ACHN (cell line): ENCODE measurements at places on chromosomes 12 and 14.
A peak's percentile ranks its signal among the peaks of the same experiment; 100 is the strongest.

- DNase-seq: peak; percentile 80
These were observed at the start of gene PDE3A for GRCh38 chr12:20368114-20368650. PDE3A (plus strand) TSS chr12:20368537; CDS start chr12:20369285, 748 bp downstream.

DNA sequence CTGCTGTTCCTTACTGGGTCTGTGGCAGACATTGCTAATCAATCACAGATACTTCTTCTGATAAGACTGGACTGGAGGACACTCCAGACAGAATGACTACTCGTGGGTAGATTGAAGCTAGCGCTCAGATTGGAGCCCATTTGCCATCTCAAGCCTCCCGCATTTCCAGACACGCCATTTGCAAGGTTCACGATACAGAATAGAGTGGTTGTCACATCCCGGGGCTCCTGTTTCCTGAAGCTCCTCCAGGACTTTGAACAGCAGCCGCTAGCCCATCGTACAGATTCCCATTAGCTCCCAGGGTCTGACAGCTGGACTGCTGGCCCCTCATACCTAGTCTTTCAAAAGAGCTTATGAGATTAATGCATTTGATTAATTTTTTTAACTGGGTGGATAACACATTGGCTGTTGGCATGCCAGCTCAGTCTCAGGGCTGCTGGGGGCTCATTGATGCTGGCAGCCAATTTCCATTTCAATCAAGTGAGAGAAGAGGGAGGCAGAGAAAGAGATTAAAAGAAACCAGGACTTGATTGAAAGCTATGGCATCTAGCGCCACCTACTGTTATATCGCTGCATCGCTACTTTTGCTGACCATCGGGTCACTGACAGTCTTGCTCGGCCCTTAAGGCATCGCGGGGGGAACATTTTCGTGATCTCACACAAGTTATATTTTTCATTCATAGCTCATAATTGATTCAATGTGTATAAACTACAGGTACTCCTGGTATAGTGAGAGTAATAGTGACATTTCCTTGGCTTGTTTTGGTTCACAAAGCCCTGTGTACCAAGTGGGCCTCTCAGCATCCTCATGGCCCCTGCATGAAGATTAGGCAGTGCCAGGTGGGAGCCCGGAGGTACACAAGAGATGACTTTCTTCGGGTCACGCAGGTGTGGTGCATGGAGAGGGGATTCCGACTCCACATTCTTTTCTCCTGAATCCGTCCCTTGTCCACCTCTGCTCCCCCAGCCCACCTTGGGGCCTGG, 78.6 kb downstream of the CCDC60 start:
- peak; percentile 74 for DNase-seq

DNA sequence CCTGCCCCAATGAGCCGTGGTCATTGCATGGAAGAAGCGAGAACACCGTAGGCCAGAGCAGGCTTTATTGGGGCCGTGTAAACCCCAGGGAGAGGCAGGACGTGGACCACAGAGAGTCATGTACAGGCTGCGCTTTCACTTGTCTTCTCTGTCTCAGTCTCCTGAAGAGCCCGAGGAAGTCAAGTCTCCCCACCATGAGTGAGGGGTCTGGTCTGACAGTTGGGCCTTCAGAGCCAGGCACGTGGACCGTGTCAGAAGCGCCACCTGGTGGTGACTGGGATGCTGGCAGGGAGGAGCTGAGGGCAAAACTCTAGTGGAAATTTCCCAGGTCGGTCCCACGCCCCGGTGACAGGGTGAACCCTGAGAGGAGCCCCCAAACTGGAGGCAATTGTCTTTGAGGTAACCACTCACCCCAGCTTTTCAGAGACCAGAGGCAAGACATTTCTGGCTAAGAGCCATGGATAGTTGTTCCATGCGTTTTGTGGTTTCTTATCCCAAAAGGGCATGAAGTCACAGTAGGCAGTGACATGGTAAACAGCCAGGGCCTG, 17.4 kb downstream of the RPS6KL1 start:
- DNase-seq: peak; percentile 48

DNA sequence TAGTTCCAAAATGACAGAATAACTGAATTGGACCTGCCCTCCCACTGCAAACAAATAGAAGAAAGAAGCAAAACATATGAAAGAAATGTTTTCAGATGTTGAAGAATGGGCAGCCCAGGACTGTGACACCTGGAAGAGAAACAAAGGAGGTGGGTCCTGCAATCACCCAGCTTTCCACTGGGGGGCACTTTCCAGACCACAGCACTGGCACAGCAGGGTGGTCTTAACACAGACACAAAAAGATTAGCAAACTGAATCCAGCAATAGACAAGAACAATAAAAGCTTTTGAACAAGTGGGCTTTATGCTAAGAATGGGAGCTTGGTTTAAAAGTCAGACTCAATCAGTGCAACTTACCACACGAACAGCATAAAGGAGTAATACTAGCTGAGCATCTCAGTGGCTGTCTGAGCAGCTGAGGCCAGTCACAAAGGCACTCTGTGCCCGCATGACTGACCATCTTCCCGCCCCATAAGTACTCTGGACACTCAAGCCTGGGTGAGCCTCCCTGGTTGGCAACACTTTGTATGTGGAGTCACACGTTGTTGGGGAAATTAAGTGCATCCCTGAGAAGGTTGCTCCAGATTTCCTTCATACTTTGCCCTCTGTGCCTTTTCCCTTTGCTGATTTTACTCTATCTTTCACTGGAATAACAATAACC, 27.7 kb downstream of the JKAMP start:
- DNase-seq: peak; percentile 9

DNA sequence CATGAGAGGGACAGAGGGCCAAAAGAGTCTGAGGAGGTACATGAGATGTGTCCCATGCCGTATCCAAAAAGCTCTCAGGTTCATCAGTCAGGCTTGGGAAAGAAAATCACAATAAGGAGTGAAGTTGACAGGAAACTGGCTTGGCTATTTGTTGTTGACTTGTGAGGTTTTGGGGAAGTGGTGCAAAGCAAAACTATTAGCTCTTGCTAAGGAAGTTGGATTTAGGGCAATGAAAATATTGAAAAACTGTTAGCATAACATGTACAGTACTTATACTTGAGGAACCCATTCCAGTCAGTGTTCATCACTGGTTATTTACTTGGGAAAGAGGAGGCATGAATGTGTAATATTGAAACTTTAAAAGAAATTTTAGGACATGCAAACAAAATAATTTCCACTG, 145.9 kb downstream of the DUSP6 start:
- DNase-seq: no peak

DNA sequence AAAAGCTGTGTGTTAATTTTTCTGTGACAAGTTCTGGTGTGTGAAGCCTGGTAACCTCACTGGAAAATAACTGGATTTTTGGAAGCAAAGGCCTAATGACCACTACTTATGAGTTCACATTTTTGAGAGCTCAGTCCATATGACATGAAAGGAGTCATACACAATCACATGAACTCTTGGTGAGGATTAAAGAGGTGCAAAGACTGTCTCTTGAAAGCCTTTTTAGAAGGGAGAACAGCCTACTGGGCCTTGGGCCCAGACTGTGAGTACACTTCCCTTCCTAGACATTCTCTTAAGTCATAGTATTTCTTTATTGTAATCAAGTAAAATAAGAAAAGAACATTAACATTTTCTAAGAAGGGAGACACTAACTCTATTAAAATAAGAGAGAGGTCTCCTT, 176.1 kb downstream of the BCAT1 start:
- DNase-seq: no peak

GRCh38 chr12:2970744-2971143, 11.5 kb downstream of the TEAD4 start:
- no peak for DNase-seq

- no peak for DNase-seq
These were observed 98.8 kb downstream of the TMEM132C start for GRCh38 chr12:128365651-128366231.

DNA sequence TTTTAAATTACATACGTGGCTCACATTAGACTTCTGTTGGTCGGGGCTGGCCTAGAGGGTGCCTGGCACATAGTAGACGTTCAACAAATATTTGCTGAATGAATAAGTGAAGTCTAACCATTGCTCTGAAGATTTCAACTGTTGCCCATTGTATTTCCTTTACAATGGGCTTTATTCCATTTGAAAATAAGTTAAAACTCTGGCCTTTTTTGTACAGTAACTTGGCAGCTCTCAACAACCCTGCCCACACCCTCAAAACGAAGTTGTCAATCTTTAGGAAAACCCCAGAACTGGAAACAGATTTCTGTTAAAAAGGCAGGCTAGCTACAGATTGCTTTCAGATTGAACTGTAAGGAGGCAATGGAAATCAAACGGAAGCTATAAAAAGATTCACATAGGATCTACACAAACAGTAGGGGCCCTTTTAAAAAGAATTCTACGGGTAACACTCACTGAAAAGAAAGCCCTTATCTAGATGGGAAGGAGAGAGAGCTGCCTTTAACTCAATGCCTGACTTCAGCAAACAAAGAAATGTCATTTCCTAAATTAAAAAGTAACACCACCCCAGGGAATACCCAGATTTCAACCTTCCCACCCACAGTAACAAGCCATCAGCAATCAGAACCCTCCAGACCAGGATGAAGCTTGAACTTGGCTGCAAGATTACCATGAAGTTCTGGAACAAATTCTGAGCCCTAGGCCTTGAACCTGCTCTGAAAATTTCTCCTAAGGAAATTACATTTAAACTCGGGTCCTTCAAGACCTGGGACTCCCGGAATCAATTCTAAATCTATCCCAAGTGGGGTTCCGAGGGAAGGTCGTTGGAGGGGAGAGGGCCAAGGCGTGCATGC, 1.4 kb downstream of the WSB2 start:
- DNase-seq: peak; percentile 16

DNA sequence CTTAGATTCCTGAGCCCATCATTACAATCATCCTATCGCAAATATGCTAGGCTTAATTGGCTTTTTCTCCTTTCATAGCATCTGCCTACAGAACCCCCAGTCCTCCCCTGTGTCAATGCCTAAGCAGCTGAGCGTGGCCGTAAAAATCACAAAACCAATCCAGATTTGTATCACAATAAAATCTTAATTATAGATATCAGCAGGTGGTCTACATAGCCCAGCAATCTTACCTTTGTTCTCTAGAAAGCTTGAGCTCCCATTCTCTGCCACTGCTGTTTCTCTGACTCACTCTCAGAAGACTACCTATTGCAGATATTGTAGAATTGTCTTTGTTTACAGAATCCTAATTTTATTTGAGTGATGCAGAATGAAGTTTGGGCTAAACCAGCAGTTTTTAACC, 37.9 kb upstream of the PPM1A start:
- no peak for DNase-seq

GRCh38 chr12:55728939-55729818, at the start of gene CD63:
CD63 (minus strand) TSS chr12:55729009; CDS start chr12:55728341, 668 bp downstream.
- peak; percentile 99 for DNase-seq

- no peak for DNase-seq
These were observed 185.8 kb downstream of the SLC6A15 start for GRCh38 chr12:84726780-84727179.

DNA sequence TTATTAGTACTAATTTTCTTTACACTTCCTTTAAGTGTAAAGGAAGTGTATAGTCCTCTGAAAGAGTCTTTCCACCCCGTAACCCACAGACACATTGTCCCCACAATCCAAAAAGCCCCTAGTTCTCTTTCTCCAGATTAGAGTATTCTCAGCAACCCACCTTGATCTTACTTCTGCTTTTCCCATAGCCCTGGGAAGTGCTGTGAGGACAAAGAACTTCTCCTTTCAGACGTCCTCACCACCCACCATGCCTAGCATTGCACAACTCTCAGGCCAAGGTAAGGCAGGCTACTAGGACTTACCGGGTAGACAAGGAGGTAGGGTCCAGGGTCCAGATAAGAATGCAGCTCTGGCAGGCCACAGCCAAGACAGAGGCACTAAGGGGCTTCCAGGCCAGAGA, 7.4 kb downstream of the AAAS start:
- no peak for DNase-seq

DNA sequence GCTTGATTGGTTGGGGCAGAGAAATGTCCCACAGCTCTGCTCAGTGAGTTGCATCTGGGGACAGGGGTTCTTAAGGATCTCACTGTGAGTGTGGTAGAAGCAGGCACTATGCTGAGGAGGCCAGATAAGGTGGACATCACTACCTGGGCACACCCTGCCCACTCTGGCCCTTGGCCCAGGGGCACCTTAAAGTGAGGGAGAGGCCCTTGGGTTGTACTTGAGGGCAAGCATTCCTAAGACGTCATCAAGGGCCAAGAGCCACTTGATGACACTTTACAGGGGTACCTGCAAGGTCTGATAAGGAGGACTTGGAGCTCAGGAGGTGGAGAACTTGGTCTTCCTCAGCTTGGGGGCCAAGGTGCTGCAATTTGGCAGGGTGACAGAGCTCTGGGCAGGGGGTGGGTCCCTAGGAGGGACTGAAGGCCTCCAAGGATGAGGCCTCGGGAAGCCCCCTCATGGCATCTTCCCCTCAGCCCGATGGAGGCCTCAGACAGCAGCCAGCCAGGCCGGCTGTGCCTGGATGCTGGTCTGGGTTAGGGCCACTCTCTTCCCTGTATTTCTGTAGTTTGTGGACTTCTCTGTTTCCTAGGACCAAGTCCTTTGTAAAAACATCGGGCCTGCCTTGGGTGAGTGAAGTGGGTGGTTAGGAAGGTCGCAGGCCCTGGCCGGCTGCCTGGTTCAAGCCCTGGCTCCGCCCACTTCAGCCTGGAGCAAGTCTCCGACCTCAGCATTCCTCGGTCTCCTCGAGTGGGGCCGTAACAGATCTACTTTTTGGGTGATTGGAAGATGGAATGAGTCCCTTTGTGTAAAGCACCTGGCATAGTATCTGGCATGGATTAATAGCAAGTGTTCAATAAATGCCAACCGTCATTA, 24.8 kb downstream of the GPR68 start:
- no peak for DNase-seq

GRCh38 chr14:39219075-39219499, 14.6 kb upstream of the MIA2 start:
- DNase-seq: no peak

DNA sequence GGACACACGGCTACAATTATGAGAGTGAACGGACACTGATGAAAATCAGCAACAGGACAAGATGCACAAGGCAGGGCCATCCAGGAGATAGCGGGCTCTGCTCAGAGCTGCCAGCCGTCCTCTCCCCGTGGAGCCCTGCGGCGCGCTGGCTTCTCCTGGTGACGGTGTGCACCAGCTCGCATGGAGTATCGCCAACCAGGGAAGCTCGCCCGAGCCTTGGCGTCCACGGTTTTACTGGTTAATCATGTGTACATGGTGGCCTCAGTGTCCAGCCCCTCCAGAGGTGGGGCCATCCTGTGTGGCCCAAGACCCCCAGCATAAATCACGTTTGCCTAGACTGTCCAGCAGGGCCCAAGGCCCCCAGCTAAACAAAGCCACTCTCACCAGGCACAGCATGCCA, 31.2 kb upstream of the DYNC1H1 start:
- DNase-seq: no peak

DNA sequence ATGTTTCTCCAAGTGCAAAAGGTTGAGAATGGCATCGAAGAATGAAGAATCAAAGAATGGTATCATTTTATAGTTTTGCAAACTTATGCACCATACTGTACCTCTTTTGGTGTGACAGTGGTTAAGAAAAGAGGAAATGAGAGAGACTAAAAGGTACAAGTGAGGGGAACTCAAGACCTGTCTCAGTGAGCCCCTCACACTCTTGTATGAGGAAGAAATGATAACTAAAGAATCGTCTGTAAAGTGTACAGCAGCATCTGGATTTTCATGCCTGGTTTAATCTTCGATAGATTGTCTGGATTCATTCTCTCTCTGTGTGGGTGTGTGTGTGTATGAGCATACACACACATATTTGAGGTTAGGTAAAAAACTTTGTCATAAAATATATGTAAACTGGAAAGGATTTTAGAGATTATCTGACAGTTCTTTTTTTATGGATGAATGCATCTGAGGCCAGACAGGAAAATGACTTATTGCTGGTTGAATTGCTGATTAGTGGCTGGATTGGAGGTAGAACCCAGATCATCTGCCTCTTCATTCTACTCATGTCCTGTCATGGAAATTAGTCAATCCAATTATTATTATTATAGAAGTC, 16.0 kb upstream of the SLC38A2 start:
- DNase-seq: peak; percentile 40

GRCh38 chr12:114450515-114451300, 44.8 kb upstream of the TBX5 start:
- no peak for DNase-seq
